HTR-8/SVneo (cell line): ENCODE measurements at places on chromosomes 3 and 15.

DNA sequence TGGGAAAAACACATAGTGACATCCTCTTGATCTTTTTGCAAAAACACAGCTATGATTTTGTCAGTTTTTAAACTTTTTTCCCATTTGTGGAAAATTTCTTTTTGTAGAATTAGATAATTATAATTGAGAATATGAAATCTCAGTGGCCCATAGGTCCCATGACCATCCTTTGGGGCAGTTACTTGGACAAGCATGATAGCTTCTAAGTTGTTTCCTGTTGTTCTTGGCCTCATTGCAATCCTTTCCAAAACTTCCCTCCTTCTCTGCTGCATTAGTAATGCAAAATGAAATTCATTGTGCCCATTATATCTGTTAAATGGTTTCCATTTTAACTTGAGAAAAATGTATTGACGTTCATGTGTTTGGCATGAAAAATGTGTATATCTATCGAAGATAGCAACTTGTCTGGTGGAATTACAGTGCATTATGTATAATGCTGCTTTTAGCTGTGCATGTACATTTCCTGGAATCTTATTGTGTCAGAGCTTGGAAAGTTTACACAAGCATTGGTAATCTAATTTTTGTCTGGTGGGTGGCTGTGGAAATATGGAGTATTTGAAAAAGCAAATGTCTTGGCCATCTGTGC lies 70.0 kb downstream of the MDFIC2 start:
- DNase-seq: no peak

GRCh38 chr15:48851956-48852355 lies 26.0 kb upstream of the EID1 start:
- DNase-seq: no peak

DNA sequence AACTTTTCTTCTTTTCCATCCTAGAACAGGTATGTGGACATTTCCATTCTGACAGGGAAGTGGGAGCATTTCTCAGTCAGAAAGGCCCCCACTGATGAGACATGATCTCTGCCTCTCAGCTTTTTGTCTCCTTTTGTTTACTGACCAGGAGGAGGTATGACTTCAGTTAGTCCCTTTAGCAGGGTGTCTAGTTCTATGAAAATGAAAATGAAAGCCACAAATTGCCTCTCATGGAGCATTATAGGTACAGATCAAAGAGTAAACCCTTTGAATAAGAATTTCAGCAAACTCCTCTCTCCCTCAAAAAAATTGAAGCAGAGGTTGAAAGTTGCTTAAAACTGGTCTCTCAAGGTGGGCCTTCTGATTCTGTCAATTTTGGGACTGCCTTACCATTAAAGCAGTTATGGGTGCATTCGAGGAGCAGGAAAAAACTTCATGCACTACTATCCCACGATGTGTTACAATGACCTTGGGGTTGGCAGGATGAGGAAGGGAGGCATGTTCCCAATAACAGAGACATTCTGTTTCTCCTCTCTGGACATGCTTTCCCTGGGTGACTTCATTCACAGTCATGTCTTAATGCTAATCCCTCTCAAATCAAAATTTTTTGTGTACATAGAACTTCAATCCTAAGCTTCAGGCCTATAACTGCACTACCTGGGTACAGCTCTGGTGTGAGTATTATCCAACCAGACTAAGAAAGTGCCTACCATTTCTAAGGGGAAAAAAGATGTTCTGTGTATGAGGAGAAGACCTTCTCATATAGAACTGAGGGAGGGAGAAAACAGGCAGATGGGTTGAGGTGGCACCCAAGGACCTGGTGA lies 50.6 kb upstream of the TBC1D23 start:
- no peak for DNase-seq

DNA sequence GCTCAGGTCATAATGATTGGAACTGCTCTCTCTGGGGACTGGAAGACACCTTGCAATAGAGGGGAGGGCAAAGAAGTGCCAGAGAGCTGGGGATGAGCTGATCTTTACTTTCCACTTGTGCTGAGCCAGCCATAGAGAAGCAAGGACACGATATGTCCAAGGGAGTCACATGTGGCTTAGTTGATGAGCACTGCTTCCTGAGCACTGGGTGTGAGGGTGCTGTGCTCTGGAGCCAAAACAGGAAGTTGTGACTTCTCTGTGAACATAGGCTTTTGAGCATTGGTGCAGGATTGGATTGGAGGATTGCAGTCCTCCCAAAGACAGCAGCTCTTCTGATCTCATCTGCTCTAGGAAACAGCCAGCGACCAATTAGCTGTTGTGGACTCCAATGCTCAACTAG lies 6.7 kb downstream of the PARP14 start:
- DNase-seq: no peak

- no peak for DNase-seq
Measured at GRCh38 chr15:57675481-57676181, 30.9 kb upstream of the POLR2M start.

- no peak for DNase-seq
Measured at GRCh38 chr3:38059148-38059547, 20.1 kb downstream of the DLEC1 start.

- DNase-seq: no peak
Measured at GRCh38 chr3:41277790-41278465, 78.6 kb downstream of the CTNNB1 start.

GRCh38 chr3:171192176-171192854 lies 165.8 kb upstream of the SLC2A2 start:
- peak; percentile 61 for DNase-seq
